ENCODE measurements at places on chromosomes 6 and 20.

DNA sequence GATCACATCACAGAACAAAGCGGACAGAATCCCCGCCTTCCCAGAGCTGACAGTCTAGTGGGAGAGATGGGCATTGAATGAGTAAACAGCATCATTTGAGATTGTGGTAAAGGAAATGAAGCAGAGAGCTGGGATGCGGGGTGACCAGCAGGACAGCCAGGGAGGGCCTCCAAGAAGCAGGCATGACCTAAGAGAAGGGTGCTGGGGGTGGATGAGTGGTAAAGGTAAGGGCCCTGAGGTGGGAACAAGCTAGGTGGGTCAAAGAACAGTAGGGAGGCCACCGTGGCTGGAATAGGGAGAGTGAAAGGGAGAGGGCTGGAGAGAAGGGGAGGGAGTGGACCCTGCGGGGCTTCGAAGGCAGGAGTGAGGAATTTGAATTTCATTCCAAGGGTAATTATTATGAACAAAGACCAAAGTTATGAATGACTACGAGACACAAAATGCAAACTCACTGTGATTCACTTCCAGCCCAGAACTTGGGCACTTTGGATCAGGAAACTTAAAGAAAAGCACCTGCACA is 61.4 kb downstream of the CEBPB start:
- no peak for DNase-seq

DNA sequence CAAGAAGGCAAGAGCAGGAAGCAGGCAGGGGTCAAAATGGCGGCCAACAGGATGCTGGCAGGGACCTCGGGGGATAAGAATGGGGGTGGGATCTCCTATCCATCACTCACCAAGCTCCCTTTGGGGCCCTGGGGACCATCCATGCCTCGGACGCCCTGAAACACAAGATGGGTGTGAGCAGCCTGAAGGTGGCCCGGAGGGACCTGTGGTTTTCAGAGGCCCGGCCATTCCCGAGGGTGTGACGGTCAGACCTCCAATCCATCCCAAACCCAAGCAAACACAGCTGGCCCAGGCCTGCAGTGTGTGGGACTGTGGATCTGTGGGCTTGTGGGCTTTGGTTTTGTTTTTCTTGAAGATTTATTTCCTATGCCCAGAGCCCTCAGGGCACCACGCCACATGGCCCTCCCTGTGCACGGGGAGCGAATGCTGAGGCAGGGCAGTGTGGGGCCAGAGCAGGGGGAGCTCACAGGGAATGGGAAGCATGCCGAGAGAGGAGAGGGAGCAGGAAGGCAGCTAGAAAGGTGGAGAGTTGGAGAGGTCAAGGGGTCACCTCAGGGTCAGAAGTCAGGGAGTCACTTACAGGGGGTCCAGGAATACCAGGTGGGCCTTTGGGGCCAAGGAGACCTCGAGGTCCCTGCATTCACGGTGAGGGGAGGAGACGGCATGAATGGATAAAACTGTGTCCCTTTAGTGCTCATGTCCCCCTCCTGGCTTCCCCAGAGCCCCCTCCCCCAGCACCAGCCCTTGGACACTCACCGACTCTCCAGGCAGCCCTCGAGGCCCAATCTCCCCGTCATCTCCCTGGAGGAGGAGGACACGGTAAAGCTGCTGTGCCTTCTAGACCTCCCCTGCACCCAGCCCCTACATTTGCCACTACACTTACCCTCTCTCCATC is 14.5 kb downstream of the COL11A2 start:
- no peak for DNase-seq

DNA sequence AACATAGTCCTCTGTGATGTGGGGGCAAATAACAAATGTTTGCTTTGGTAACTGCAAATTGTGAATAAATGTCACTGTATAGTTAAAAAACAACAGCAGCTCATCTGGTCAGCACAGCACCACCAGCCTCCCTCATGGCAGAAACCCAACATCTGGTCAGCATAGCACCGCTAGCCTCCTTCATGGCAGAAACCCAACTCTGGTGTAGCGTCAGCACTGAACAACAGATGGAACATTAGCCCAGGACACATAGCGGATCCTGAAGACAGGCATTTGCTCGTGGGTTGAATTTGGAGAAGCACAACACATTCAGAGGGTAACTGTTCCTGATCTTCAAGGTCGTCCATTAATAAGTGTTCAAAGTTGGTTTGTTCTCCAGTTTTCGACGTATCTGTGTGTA is 265.9 kb downstream of the DLL1 start:
- DNase-seq, result no peak

DNA sequence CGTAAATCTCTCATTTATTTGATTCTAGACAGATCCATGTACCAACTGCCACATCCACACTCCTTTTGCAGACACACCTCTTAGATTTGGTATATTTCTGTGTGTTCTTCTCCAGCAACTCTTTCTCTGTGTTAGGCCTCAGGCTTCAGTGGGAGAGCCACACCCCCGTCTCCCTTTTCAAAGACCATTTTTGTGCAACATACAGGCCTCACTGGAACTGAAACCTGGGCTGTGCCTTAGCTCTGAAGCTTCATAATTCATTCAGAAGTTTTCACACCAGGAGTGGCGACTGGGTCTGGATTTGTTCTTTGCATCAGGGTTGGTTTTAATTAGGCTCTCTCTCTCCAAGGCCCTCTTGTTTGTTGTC is 170.2 kb downstream of the THBS2 start:
- no peak for DNase-seq

GRCh38 chr6:3202999-3203696 is 24.3 kb downstream of the TUBB2B start:
- DNase-seq, result no peak

DNA sequence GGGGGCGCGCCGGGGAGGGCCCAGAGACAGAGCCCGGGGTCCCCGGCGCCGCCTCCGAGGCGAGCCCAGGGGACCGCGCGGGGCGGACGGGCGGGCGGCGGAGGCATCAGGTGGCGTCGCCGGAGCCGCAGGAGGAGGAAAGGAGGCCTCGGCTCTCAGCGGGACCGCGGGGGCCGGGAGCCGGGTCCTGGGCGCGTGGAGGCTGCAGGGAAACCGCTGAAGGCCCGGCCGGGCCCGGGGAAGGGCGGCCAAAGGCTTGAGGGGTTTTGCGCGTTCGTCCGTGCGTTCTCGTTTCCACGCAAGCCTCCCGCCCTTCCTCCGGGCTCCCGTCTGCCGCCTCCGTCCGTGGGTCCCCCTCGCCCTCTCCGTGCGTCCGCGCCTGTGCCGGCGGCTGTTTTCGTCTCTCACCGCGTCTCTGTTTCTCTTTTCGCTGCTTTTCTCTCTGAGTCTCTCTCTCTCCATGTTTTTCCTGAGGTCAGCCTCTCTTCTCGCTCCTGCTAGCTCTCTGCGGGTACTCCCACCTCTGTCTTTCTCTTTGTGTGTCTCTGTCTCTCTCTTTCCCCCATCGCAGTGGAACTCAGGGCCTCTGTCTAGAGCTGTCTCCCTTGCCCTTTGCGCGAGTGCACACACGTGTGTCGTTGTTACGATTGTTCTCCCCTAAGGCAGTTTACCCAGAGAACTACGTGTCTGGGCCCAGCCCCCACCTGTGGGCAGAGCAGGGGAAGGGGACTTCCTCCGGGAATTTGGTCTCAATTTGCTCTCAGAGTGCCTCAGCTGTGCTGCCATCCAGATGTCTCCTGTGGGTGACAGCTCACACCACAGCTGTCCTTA is 2.1 kb downstream of the IRF4 start:
- DNase-seq, result no peak

- no peak for DNase-seq
These were observed 27.2 kb upstream of the LAMP5 start for GRCh38 chr20:9487231-9487630.

DNA sequence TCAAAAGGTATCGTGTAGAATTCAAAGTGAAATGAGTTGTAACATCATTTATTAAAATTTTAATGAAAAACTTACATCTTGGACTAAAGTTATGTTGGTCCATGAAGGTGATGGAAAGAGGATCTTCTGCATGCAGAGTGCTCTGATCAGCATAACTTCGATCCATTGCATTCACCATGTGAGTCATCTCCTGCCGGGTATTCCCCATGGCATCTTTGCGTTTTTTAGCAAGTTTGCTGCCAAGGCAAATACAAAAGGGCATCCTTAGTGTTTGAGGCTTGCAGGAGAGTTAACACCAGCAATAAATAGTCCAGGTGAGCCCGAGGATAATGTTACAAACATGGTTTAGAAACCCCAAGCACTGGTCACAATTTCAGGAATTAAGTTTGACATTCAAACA is 104.2 kb upstream of the THEMIS start:
- no peak for DNase-seq

DNA sequence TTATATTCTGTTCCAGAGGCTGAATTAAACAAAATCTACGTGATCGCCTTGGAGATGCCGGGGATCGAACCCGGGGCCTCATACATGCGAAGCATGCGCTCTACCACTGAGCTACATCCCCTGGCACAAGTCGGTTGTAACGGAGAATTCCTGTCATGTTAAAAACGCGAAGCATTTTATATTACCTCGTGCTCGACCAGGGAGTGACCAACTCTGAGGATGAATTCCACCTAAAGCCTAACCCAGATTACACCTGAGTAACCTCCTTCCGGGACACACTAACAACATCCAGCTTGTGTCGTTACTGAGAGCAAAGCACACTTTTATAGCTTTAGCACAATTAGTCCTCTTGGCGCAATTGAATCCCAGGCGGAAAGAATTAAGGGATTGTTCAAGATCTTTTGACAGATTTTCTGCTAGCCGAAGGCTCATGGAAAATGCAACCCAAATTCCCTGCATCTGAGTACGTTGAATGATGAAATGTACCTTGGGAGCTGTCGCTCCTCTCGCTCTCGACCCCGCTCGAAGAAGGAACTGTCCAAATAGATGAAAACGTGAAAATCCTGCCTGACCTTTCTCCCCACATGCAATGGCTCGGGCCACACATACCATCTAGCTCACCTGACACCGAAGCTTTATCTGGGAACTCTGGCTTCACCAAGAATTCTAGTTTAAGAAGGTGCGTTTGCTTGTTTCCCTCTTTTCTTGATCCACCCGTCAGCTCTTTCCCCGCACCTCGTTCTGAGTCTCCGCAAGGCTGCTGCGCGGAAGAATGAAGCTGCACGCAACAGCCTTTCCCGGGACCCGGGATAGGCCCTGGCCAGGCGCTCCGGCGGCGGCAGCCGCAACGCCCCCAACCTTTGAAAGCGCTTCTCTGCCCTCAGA is 148.3 kb downstream of the GPX5 start:
- no peak for DNase-seq

GRCh38 chr6:150196942-150197745 is 54.3 kb downstream of the PPP1R14C start:
- no peak for DNase-seq

DNA sequence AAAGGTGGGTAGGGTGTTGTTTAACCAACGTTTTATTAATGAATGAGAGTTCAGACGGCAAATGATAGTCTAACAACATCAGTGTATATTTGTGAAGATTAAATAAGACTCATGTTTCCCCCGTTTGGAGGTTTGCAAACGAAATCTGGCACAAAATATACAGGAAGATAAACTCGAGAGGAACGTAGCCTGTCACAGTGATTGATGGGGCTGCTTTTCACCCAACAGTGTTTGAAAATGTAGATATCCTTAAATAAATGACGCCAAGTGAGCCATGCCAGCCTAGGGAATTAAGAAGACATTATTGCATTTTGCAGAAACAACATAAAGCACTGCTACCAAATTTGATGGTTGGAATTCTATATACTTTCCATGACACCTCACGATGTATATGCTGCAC is 696.5 kb upstream of the FLRT3 start:
- no peak for DNase-seq

DNA sequence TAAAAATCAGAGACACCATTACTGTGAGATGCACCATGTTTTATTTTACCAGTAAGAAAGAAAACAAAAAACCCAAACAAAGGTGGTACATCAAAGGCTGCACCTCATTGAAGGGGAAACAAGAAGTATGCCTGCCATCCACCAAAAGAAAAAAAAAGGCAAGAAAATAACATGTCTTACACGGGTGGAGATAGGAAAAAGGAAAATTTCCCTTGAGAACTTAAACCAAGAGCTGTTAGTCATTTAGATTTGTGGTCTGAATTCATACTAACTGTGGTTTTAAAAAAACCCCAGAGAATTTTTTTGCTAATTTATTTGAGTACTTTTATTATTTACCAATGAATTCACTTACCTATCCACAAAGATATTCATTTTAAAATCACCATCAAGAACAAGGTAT is 144.0 kb downstream of the LRRC1 start:
- DNase-seq, result no peak
